T-helper 17 cell (primary cell): ENCODE measurements at places on chromosomes 1 and 21.

DNA sequence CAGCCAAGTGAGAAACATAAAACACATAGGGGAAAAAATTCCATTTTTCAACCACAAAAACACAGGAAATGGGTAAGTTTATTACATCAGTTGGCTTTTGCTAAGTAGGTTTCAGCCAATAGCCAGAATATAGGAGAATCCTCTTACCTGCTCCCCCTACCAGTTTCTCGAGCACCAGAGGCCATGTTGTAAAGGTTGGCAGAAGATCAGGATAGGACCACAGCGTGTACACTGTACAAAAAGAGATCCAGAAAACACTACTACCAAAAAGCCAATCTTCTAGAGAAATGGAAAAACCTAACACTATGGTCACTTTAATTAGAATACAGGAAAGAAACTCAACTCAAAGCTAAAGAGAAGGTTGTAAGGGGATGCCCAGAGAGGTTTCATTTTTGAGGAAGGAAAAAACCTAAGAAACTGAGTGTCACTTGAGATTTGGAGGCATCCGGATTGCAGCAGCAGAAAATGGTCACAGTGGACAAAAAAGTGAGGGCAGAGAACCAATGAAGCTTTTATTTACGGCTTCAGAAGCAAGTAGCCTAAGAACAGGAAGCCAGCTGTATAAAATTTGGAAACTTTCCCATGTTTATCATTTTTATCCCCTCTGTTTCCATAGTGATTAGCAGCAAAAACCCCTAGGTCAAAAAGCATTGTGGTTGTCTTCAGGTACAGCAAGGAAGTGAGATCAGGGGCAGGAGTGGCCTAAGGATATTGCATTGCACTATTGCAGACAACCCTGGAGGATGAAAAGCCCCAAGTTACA is 2.9 kb downstream of the EIF2D start:
- peak overlapping the region; percentile 98 for H3K27ac ChIP-seq
- H3K27me3 ChIP-seq: no peaks in the 10 kb centered on the region
- no peak overlapping the region for H3K4me3 ChIP-seq
- peaks cover 16% of the 10 kb centered on the region for H3K4me1 ChIP-seq

DNA sequence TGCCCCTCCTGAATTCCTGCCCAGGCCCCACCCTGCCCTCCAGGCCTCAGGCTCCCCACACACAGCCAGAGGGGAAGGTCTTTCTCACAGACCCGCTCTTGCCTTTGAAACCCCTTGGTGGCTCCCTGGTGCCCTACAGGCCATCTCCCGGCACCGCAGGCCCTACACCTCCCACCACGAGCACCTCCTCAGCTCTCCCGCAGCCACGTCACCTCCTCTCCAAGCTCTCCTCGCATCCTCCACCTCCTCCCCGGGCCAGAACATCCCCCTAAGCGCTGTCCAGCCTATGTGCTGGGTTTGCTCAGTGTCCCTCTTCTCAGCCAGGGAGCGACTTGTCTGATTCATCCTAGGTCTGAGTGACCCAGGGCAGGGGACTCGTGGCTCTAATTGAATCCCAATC is 66.4 kb downstream of the DMRTB1 start:
- no peak overlapping the region for H3K27ac ChIP-seq
- no peak overlapping the region for H3K4me3 ChIP-seq
- no peak for DNase-seq
- peaks cover 27% of the 10 kb centered on the region for H3K27me3 ChIP-seq

DNA sequence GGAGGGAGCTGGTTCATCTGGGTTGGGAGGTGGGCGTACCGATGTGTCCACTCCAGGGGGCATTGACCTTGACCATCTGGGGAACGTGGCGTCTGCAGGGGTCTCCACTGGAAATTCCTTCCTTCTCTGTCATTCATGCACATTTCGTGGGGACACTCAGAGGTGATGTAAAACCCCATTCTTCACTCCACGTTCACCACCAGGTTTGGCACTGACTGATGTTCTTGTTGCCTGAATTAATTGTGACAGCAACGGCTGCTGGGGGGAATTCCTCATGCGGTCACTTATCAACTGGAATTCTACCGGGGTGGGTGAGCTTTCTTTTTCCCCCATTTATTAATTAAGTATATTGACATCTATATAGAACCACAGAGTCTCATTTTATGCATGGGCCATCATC is 18.1 kb upstream of the POFUT2 start:
- no peak overlapping the region for H3K4me3 ChIP-seq
- H3K27me3 ChIP-seq: peaks cover 24% of the 10 kb centered on the region
- peak overlapping the region; percentile 83 for H3K27ac ChIP-seq
- H3K36me3 ChIP-seq: no peaks in the 10 kb centered on the region
- DNase-seq: no peak

- no peak for DNase-seq
- H3K4me1 ChIP-seq: no peaks in the 10 kb centered on the region
- H3K27me3 ChIP-seq: peaks cover 35% of the 10 kb centered on the region
- H3K36me3 ChIP-seq: no peaks in the 10 kb centered on the region
- H3K27ac ChIP-seq: no peak overlapping the region
Observed at GRCh38 chr1:81799939-81800694, 617 bp upstream of the ADGRL2 start.

DNA sequence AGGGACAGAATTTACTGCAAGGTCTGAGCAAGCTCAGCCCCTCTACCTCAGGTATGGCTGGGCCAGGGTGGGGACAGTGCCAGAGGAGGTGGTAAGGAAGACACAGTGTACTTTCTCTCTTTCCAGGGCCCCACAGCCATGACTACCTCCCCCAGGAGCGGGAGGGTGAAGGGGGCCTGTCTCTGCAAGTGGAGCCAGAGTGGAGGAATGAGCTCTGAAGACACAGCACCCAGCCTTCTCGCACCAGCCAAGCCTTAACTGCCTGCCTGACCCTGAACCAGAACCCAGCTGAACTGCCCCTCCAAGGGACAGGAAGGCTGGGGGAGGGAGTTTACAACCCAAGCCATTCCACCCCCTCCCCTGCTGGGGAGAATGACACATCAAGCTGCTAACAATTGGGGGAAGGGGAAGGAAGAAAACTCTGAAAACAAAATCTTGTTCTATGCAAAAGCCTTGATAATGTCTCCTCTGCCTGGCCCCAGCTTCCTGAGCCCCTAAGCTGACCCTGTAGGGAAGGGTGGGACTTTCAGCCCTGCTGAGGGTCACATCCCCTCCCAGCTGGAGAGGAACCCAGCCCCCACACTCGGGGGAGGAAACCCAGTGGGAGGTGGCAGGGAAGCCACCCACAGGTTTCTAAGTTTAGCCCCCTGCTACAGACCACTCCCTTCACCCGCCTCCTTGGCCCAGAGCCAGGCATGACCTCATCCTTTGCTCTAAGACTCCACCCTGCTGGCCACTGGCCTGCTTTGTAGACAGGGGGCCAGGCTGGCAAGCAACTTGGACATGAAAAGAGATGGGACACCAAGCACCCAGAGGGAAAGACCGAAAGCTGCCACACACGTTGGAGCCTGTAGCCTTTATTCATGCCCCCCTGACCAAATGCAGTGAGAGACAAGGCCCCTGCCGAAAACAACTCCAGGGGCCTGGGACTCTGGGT is 6.4 kb downstream of the RHOC start:
- H3K36me3 ChIP-seq: peaks cover 6% of the 10 kb centered on the region
- H3K27me3 ChIP-seq: no peaks in the 10 kb centered on the region
- no peak overlapping the region for H3K4me3 ChIP-seq
- H3K27ac ChIP-seq: peak overlapping the region; percentile 78
- peak; percentile 44 for DNase-seq

DNA sequence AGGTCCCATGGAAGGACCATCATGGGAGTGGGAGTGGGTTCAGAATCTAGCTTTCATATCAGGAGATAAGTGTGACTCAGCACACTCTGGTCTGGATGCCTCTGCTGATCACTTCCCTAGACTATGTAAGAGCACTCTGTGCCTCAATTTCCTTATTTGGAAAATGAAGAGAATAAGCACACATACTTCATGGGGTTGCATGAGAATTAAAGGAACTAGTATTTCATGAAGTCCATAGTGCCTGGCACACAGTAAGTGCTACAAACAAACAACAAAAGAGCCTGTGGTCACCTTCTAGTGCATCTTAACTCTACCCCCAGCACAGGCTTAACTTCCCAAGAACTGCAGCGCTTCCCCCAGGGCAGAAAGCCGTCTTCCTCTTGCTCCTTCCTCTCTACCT is 9.6 kb upstream of the IL20 start:
- H3K27ac ChIP-seq: no peak overlapping the region
- no peak for DNase-seq
- H3K4me1 ChIP-seq: peaks cover 5% of the 10 kb centered on the region
- peaks cover 25% of the 10 kb centered on the region for H3K27me3 ChIP-seq
- H3K36me3 ChIP-seq: no peaks in the 10 kb centered on the region

GRCh38 chr1:67850151-67850551 is 16.9 kb upstream of the GNG12 start:
- no peak overlapping the region for H3K4me3 ChIP-seq
- H3K4me1 ChIP-seq: peaks cover 3% of the 10 kb centered on the region
- H3K27me3 ChIP-seq: peaks cover 58% of the 10 kb centered on the region
- H3K27ac ChIP-seq: no peak overlapping the region

GRCh38 chr1:58720680-58721079 is 20.8 kb upstream of the MYSM1 start:
- peak overlapping the region; percentile 30 for H3K27ac ChIP-seq
- H3K36me3 ChIP-seq: peaks cover 2% of the 10 kb centered on the region
- no peak overlapping the region for H3K4me3 ChIP-seq
- peaks cover 18% of the 10 kb centered on the region for H3K4me1 ChIP-seq
- no peak for DNase-seq

GRCh38 chr1:236480758-236481436 is 42.9 kb upstream of the LGALS8 start:
- H3K36me3 ChIP-seq: no peaks in the 10 kb centered on the region
- no peaks in the 10 kb centered on the region for H3K27me3 ChIP-seq
- H3K4me3 ChIP-seq: no peak overlapping the region

- no peaks in the 10 kb centered on the region for H3K4me1 ChIP-seq
- no peaks in the 10 kb centered on the region for H3K27me3 ChIP-seq
- H3K36me3 ChIP-seq: peaks cover 3% of the 10 kb centered on the region
- DNase-seq: no peak
- H3K27ac ChIP-seq: no peak overlapping the region
Observed at GRCh38 chr1:21232044-21232443, 55.3 kb upstream of the EIF4G3 start.

GRCh38 chr1:185369786-185370185 is 52.7 kb upstream of the IVNS1ABP start:
- no peak overlapping the region for H3K4me3 ChIP-seq
- H3K36me3 ChIP-seq: no peaks in the 10 kb centered on the region
- H3K27me3 ChIP-seq: no peaks in the 10 kb centered on the region

DNA sequence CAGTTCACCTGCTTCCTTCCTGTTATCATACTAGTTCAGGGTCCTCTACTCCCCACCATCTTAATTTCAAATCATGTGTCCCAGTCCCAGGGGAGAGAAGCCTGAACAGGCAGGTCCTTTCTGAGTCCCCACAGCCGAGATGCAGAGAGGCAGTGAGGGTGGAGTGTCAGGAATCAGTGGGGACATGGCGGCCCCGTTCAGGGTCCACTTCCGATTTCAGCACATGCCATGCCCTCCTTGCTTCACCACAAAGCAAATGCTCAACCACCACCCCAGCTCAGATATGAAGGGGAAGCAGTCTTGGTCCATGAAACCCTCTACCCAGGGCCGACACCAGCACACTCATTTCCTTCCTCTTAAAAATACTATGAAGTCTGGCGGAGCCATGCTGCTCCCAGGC is 5.2 kb upstream of the SEMA4A start:
- H3K27me3 ChIP-seq: no peaks in the 10 kb centered on the region
- H3K4me3 ChIP-seq: peak overlapping the region; percentile 83
- no peaks in the 10 kb centered on the region for H3K36me3 ChIP-seq
- peaks cover 52% of the 10 kb centered on the region for H3K4me1 ChIP-seq

DNA sequence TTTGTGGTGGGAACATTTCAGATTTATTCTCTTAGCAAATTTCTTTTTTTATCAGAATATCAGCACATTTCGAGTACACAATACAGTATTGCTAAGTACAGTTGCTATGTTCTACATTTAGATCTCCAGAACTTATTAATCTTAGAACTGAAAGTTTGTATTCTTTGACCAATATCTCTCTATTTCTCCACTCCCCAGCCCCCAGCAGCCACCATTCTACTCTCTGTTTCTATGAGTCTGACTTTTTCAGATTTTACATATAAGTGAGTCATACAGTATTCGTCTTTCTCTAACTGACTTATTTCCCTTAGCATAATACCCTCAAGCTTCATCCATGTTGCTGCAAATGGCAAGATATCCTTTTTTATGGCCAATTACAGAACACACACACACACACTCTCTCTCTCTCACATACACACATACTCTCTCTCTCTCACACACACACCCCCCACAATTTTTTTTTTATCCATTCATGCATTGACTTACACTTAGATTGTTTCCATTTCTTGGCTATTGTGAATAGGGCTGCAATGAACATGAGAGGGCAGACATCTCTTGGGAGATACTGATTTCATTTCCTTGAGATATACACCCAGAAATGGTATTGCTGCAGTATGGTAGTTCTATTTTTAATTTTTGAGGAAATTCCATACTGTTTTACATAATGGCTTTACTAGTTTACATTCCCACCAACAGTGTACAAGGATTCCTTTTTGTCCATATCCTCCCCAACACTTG is 15.7 kb downstream of the RPTN start:
- DNase-seq: no peak
- peaks cover 38% of the 10 kb centered on the region for H3K27me3 ChIP-seq

DNA sequence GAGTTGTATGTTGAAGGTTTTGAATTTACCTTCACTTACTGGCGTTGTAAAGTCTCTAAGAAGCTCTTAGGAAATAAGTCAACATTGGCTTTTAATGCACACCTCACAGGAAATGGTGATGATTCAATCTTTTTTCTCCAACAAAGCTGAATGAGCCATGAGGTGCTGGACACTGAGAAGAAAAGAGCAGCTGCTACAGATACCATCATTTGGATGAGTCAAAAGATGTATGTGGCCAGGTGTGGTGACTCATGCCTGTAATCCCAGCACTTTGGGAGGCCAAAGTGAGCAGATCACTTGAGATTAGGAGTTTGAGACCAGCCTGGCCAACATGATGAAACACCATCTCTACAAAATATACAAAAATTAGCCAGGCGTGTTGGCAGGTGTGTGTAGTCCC is 3.3 kb upstream of the IL23R start:
- no peak overlapping the region for H3K4me3 ChIP-seq
- DNase-seq: no peak
- H3K4me1 ChIP-seq: peaks cover 24% of the 10 kb centered on the region
- H3K27me3 ChIP-seq: peaks cover 10% of the 10 kb centered on the region
- H3K36me3 ChIP-seq: peaks cover 6% of the 10 kb centered on the region

- H3K27ac ChIP-seq: no peak overlapping the region
- no peak for DNase-seq
Observed at GRCh38 chr21:27571706-27572105, 604.8 kb upstream of the ADAMTS5 start.

GRCh38 chr1:209102120-209102519 is 481.4 kb upstream of the CAMK1G start:
- H3K36me3 ChIP-seq: no peaks in the 10 kb centered on the region
- no peaks in the 10 kb centered on the region for H3K4me1 ChIP-seq
- H3K27me3 ChIP-seq: peaks cover 14% of the 10 kb centered on the region
- DNase-seq: no peak
